Hepatic stellate cell (primary cell): ENCODE measurements at places on chromosomes 5 and 9.

- no peak for DNase-seq
These were observed 34.2 kb downstream of the IPPK start for GRCh38 chr9:92635760-92636159.

DNA sequence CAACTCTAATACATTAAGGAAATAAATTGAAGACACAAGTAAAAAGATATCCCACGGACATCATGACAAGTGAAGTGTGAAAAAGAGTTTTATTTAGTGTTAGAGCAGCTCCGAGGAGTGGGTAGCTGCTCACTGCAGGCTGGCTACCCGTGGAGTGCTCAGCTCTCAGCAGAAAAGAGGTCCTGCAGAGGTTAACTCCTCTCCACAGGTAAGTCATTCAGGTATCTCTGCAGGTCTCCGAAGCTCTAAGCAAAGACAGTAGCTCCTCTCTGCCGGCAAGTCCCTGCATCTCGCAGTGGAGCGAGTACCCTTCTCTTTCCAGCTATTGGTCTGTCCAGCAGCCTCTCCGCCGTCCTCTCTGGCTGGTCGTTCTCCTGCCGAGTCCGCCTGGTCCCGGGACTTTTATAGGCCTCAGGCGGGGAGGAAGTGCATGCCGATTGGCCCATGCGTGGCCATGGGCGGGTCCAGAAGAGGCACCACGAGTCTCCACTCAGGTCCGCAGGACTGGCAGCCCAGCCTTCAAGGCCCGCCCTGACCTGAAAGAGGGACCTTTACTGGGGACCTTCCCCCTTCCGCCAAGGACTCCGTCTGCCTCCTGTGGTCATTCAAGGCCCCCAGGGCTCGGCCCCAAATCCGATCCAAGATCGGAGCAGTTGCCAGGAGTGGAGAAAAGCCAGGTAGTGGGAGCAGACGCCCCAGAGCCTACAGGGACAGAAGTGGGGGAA is 29.9 kb downstream of the BTNL9 start:
- no peak for DNase-seq

DNA sequence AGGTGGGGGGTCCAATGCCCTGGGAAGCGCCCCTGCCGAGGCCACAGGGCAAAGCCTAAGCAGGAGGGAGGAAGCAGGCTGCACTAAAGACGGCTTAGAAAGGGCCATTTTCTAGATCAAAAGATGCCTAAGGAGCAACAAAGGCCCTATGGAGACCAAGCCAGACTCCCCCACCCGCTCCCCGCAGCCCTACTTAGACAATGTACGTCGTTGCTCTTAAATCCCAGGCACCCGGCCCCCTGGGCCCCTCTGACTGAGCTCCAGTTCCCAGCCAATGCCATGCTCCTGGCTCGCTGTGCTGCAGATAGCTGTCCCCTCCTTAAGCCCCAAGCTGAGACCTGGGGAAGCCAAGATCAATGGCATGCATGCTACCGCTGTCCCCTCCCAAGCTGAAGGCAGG is 10.3 kb downstream of the IPPK start:
- DNase-seq, result no peak

DNA sequence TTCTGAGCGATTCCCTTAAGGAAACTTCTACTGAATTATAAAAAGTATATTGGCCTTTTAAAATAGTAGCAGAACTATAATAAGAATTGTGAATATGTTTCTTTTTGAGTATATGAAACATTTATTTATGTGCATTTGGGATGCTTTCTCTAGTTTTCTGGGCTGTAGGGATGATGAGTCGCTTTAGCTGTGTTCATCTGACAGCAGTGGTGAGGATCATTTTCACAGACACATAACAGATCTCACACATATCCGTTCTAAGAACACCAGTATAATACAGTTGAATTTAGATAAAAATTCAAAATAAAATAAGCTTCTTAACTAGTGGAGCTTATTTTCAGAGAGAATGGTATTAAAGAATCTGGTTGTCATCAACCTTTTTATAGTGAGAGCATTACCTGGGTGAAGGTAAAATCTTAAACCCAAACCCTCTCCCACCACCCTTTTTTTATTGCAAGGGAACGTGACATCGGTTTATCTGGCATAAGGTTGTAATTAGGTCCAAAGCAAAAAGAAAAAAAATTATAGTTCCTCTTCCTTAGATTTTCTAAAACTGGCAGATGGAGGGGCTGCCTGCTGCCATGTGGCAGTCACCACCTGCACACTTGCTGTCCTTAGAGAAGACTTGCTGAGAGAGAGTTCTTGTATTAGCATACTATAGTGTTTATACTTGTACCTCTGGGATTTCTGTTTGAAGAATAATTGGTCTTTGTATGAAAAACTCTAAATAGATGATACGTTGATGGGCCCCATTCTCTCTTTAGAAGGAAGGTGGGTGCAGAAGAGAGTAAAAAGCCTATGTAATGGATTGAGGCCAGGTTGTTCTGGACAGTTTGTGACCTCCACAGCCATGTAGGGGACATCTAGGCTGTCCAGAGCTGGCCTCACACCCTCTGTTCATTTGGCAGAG is 86.8 kb downstream of the CAMK4 start:
- no peak for DNase-seq

DNA sequence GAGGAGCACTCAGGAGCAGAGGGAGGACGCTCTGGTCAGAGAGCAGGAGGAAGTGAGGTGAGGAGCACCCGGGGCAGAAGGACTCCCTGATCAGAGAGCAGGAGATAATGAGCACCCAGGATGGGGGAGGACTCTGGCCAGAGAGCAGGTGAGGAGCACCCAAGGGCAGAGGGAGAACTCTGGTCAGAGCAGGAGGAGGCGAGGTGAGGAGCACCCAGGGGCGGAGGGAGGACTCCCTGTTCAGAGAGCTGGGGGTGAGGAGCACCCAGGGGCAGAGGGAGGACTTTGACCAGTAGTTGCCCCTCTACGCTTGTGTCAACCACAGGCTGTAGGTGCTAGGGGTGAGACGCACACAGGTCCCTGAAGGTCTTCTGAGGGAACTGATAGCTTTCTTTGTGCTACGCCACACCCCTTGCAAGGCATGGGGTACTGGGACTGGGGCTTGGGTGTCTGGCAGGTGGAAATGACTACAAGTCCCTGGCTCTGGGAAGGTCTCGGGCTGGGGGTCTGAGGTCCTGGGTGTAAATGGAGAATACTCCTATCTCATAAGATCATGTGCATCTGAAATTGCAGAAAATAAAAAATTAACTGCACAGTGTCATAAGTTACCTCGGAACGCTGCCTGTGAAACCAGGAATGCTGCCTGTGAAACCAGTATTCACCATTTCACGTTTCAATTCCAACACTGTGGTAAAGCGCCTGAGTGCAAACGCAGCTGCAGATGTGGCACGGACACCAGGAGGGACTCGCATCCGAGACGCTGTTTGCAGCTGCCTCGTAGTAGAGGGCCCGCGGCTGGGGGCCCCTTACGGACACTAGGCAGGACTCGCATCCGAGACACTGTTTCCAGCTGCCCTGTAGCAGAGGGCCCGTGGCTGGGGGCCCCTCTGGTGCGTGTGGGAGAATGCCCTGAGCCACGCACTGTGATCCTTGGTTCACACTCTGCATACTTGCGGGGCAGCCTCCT is 27.0 kb upstream of the SLC6A3 start:
- DNase-seq, result no peak
